ENCODE measurements at places on chromosomes 7 and 10.
A peak's percentile ranks its signal among the peaks of the same experiment; 100 is the strongest.

GRCh38 chr7:68862736-68863135 lies 735.5 kb upstream of the AUTS2 start:
- peak; percentile 16 for DNase-seq

GRCh38 chr7:144401490-144401889 lies 2.0 kb downstream of the NOBOX start:
- no peak for DNase-seq

GRCh38 chr10:18615618-18616017 lies 35.8 kb downstream of the NSUN6 start:
- DNase-seq, result no peak

- peak; percentile 13 for DNase-seq
Observed at GRCh38 chr10:126058507-126058906, 162.1 kb downstream of the FANK1 start.

- no peak for DNase-seq
Observed at GRCh38 chr10:104340111-104340526, 1.9 kb upstream of the ITPRIP start.

- DNase-seq, result no peak
Observed at GRCh38 chr7:36312064-36312914, 77.4 kb upstream of the ANLN start.

DNA sequence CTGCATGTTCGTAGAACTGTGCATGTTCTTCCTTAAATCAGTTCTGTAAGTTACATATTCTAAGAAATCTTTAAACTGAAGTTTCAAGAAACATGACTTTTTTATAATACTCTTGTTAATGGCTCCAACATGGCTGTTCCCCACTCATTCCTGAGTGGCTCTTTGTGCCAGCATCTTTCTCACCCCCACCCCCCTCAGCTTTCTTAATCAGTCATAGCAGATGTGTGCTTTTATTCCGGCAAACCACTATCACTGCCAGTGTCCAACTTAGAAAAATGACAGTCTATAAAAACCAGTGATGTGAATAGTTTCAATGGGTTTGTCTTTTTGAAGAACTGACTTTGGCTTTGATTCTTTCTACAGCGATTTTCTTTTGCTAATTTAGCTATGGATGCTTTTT lies 37.6 kb downstream of the PITRM1 start:
- DNase-seq, result no peak

GRCh38 chr10:77165445-77166208 lies 472.0 kb downstream of the KCNMA1 start:
- DNase-seq, result peak; percentile 76

- no peak for DNase-seq
Observed at GRCh38 chr10:62183857-62184795, 84.5 kb downstream of the RTKN2 start.

DNA sequence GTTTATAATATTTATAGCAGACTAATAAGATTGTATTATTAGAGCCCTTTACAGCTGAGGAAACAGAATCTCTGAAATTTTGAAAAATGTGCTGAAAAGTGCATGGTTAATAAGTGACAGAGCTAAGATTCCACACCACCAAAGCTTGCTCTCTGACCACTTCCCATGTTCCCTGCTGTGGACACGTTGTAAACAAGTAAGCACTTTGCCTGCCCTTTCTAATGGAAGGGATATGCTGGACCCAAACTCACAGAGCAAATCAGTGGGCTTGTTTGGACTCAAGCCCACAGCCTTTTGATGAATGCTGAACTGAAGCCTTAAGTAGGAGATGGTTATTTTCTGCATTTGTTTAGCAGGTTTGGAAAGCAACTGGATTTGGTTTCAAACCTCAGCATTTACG lies 214.0 kb upstream of the TMEM72 start:
- no peak for DNase-seq

- no peak for DNase-seq
Observed at GRCh38 chr7:142801601-142802295, 31.0 kb downstream of the PRSS2 start.

DNA sequence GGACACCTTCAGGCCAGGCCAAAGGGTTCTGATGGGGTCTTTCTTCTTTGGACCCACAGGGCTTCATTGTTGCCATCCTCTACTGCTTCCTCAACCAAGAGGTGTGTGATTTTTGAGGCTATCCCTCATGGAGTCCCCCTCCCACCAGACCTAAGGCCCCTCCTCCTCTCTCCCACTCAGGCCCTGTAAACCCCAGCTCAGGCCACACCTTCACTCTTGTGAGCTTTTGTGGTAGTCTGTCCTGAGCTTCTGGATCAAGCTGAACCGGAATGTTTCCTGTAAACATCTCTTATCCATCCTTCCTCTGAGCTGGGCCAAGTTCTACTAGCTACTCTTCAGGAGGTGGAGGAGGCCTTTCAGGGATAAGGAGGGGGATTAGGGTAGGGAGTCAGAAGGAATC lies 13.5 kb downstream of the GHRHR start:
- no peak for DNase-seq

- DNase-seq, result no peak
Observed at GRCh38 chr7:47537716-47538675, 43.9 kb downstream of the TNS3 start.

DNA sequence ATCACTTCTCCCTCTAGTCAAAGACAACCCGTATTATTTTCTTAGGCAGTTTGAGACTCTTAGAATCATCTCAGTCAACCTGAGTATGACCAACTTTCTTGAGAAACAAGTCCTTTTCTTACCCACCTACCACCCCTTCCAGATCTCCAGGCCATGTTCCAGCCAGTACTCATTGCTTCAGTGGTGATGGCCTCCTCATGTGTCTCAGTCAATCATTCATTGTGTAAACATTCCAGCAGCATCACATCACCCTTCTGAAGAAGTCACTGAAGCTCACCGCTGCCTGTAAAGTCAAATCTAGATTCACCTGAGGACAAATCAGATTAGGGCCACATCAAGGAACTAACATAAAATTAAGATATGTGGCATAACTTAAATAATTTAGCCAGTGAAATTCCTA lies 467.2 kb upstream of the NRP1 start:
- DNase-seq, result no peak

DNA sequence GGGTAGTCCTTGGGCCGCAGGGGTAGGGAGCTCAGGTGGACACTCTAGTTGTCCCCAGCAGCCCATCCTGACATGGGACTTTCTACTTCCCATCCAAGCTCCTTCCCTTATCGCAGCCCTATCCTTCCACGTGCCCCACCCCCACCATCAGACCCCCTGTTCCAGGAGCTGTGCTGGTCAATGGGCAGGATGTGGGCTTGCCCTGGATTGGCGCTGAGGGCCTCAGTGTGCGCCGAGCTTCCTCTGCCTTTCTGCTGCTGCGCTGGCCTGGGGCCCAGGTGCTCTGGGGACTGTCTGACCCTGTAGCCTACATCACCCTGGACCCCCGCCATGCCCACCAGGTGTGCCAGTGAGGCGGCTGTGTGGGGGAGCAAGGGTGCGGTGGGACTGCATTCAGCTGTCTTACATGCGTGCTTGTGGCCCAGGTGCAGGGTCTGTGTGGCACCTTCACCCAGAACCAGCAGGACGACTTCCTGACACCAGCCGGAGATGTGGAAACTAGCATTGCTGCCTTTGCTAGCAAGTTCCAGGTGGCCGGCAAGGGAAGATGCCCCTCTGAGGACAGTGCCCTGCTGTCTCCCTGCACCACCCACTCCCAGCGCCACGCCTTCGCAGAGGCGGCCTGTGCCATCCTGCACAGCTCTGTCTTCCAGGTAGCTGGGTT lies 9.4 kb upstream of the ZNF467 start:
- DNase-seq, result no peak

DNA sequence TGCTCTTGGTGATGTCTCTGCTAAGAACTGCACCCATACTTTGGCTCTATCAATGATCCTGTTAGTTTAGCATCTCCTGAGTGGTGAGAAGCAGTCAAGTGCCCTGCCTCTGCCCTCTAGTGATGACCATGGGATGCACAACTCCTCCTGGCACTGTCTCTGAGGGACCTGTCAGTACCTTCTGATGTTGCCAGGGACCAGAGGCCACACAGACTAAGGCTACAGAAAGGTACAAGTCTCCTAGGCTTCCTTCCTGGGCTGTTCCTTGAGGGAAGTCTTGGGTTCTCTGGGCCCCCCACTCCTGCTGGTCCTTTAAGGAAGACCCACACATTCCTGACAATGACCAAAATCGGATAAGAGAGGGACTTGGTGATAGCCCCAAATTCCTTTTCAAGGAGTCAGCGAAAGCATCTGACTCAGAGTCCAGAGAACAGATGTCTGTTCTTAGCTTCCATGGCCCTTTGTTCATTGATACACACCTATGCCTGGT lies 15.3 kb downstream of the NKX2-3 start:
- DNase-seq, result no peak

DNA sequence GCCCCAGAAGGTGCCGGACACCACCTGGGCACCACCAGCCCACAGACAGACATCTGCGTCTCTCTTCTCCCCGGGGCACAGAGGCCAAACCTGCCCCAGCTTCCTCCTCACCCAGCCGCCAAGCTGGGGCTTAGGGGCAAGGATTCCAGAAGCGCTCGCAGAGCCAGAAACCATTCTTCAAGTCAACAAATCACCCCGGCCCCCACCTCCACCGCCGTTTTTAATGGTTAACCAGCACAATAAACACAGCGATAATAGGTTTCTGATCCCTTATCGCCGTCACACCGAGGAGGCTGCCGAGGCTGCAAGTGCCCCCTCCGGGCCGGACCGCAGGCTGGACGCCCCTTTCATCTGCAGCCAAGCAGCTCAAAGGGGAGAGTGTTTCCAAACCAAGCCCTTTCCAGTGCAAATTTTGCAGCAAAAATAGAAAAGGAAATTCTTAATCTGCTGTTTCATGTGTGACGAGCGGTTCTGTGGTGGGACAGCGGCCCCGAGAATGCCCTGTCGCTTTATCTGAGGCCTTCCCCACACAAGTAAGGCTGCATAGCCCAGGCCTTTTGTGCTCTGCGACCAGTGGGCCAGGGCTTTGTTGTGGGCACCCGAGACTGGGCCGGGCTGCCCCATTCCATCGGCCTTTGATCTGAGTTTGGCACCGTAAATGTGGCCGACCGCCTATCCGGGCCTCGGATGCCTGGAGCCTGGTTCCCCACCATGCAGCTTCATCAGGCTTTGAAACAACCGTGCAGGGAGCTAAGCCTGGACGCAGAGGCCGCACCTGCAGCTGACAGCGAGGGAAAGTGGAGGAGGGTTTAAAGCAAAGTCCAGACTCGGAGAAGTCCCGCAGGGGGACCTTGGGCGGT lies 83.2 kb downstream of the FOXL3 start:
- no peak for DNase-seq

- no peak for DNase-seq
Observed at GRCh38 chr10:3943695-3944257, 158.8 kb upstream of the KLF6 start.

DNA sequence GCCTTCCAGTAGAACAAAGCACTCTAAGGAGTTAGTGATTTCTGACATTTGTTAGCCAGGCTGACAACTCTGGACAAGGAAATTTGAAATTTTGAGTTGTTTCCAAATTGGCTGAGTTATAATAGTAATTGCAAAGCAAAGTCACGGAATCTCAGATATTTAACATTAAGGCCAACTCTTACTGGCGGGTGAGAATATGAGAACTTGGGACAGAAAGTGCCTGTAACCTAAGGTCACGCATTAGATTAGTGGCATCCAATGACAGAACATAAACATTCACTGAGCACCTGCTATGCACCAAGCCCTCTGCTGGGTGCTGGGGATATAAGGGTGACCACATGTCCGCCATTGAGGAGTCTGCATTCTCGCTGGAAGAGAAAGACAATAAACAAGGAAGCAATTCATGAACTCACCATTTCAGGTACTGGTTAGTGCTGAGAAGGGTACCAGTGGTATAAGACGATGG lies 45.5 kb upstream of the CHST15 start:
- no peak for DNase-seq

GRCh38 chr10:17237915-17238444 lies 9.9 kb downstream of the VIM start:
- no peak for DNase-seq

GRCh38 chr10:62082729-62083411 lies 181.4 kb downstream of the ARID5B start:
- no peak for DNase-seq

GRCh38 chr7:27316311-27316710 lies 73.7 kb downstream of the EVX1 start:
- no peak for DNase-seq

DNA sequence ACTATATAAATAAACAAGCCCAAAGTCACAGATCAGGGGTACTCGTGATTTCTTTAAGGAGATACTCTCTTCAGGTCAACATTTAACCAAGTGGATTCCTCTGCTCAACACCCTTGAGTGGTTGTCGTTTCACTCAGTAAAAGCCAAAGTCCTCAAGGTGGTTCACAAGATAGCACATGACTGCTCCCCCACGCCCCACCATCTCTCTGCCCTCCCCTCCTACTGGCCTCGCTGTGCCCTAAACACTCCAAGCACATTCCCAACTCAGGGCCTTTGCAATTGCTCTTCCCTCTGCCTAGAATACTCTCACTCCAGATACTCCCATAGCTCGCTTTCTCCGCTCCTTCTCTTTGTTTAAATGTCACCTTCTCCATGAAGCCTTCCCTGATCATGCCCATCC lies 72.1 kb upstream of the FHIP2A start:
- DNase-seq, result no peak

DNA sequence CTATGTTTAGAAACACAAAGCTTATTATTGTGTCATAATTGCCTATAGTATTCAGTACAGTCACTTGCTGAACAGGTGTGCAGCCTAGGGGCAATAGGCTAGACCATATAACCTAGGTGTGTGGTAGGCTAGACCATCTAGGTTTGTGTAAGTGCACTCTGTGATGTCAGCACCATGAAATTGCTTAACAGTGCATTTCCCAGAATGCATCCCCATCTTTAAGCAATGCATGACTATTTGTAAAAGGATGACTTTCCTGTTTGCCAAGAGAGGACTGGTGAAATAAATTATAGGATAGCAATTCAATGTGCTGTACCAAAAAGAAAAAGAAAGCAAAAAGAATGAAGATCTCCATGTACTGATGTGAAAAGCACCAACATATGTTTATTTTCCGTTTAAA lies 288.7 kb upstream of the AUTS2 start:
- DNase-seq, result no peak

- peak; percentile 24 for DNase-seq
Observed at GRCh38 chr10:100528921-100529474, 673 bp downstream of the NDUFB8 start.

GRCh38 chr7:16940776-16941175 lies 59.0 kb upstream of the AGR3 start:
- no peak for DNase-seq

GRCh38 chr7:107622894-107623293 lies 37.7 kb upstream of the SLC26A4 start:
- DNase-seq, result no peak

GRCh38 chr10:42776681-42777080 lies 5.9 kb upstream of the BMS1 start:
- no peak for DNase-seq

- no peak for DNase-seq
Observed at GRCh38 chr10:71622154-71622526, 97.4 kb downstream of the C10orf105 start.

- no peak for DNase-seq
Observed at GRCh38 chr7:113657603-113658002, 261.2 kb downstream of the PPP1R3A start.

Measured in SK-N-DZ (cell line).